ENCODE measurements at places on chromosomes 11 and 22. TPM values are rescaled to one million over a fixed set of nuclear protein-coding genes. Genes with fewer than 3 reads are reported as not detected.

GRCh38 chr11:75152651-75153427 lies 1.9 kb downstream of the SLCO2B1 start:
- H3K4me3 ChIP-seq: no peak overlapping the region
- no peaks in the 10 kb centered on the region for H3K27me3 ChIP-seq
- H3K27ac ChIP-seq: no peak overlapping the region
- no peaks in the 10 kb centered on the region for H3K36me3 ChIP-seq

- H3K27ac ChIP-seq: no peak overlapping the region
- H3K27me3 ChIP-seq: no peaks in the 10 kb centered on the region
- no peaks in the 10 kb centered on the region for H3K4me1 ChIP-seq
- peaks cover 62% of the 10 kb centered on the region for H3K36me3 ChIP-seq
These were observed 9.0 kb downstream of the INCENP start for GRCh38 chr11:62132689-62133293.

Gene ART5
- 9.1 TPM for total RNA-seq

Gene TEX54
- 0.87 TPM for total RNA-seq

- no peak for DNase-seq
- peaks cover 24% of the 10 kb centered on the region for H3K36me3 ChIP-seq
- H3K27me3 ChIP-seq: no peaks in the 10 kb centered on the region
- no peak overlapping the region for H3K4me3 ChIP-seq
These were observed 33.3 kb downstream of the NF2 start for GRCh38 chr22:29636751-29637150.

Gene BDNF
- total RNA-seq: 0.36 TPM

- DNase-seq: no peak
- H3K4me1 ChIP-seq: no peaks in the 10 kb centered on the region
- no peaks in the 10 kb centered on the region for H3K27me3 ChIP-seq
These were observed 98.8 kb downstream of the PRR5L start for GRCh38 chr11:36394926-36395325.

GRCh38 chr22:47303161-47303890 lies 540.9 kb downstream of the TBC1D22A start:
- DNase-seq: no peak
- no peak overlapping the region for H3K27ac ChIP-seq
- no peaks in the 10 kb centered on the region for H3K36me3 ChIP-seq

Data from endodermal cell (in vitro differentiated cells).